ENCODE measurements at places on chromosomes 12 and 14.

GRCh38 chr14:57060276-57060955 is 208.3 kb downstream of the EXOC5 start:
- no peak for DNase-seq

DNA sequence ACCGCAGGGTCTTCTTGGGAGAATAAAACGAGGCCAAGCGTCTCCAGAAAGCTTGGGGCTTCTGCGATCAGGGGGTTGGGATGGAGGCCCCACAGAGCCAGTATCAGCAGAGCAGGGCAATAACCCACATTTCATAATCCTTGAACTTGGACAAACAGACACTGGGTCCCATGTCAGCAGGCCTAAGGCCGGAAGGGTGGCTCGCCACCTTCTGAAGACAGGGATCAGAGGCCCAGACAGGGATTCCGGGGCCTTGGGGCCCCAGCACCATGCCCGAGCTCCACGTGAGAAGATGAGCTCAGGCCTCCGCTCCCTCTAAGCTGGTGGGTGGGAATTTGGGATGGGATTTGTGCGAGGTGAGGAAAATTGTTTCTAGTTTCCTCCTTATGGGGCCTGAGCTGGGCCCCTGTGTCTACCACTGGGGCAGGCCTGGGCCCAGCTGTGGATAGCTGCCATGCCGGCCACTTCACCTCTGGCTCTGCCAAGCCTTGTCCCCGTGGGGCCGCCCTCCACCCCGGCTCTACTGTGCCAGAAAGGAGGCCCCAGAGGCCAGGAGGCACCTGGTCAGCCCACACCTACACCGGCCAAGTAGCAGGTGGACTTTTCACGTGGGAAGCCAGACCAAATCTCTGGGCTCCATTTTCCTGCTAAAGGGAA is 67.2 kb upstream of the DLK1 start:
- no peak for DNase-seq

DNA sequence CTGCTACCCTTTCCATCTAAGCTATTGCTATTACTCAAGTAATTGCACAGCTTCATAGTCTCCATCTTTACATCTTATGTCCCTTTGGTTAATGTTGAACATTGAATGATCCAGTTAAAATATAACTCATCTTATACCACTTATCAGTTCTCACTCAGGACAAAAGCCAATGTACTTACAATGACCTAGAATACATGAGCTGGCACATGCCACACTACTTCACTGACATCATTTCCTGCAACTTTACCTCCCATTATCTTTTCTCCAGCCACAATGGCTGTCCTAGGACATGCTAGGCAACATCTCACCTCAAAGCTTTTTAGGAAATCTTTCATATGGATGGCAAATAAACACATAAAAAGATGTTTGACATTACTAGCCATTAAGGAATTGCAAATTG is 309.2 kb downstream of the FOXG1 start:
- no peak for DNase-seq

- no peak for DNase-seq
Measured at GRCh38 chr12:86666316-86666715, 410.1 kb upstream of the MGAT4C start.

GRCh38 chr12:12877781-12878455 is 13.4 kb upstream of the GPRC5A start:
- DNase-seq: no peak

GRCh38 chr14:88129306-88130056 is 124.5 kb downstream of the GPR65 start:
- peak; percentile 17 for DNase-seq

DNA sequence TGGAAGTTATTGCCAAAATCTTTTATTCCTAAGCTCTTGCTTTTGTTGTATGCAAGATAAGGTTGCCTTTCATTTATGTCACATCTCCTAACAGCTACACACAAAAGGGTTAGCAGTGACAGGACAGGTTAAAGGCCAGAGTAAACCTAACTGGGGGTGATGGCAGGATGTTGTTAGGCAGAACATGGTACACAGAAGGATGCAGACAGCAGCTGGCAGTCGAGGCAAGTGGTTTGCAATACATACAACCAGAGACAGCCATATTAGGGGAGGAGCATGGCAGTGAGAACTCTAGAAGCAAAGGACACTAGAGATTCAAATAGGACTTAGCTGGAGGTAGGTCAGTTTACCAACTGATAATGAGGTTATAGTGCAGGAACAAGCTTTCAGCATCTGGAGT is 2.7 kb upstream of the ABCD2 start:
- no peak for DNase-seq

GRCh38 chr14:24422694-24423601 is 6.5 kb downstream of the CBLN3 start:
- DNase-seq: no peak

GRCh38 chr12:27824126-27824842 is 44.2 kb upstream of the MANSC4 start:
- no peak for DNase-seq

GRCh38 chr12:11601647-11602046 is 47.8 kb upstream of the ETV6 start:
- no peak for DNase-seq

DNA sequence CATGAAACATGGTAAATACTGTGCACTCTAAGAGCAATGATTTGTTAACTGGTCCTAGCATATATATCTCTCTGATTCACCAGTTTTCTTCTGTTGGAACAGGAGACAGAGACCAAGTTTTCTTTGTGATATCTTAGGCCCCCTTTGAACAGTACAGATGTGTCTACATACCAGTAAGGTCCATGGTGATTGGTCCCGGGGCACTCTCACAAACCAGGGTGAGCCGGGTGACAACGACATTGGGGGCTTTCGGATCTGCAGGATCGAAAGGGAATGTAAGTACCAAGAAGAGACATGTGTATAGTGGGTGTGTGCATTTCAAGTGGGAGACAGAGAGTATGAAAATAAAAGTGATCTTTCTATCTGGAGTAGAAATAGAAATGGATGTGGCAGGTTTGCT is 11.3 kb upstream of the ERP27 start:
- no peak for DNase-seq

DNA sequence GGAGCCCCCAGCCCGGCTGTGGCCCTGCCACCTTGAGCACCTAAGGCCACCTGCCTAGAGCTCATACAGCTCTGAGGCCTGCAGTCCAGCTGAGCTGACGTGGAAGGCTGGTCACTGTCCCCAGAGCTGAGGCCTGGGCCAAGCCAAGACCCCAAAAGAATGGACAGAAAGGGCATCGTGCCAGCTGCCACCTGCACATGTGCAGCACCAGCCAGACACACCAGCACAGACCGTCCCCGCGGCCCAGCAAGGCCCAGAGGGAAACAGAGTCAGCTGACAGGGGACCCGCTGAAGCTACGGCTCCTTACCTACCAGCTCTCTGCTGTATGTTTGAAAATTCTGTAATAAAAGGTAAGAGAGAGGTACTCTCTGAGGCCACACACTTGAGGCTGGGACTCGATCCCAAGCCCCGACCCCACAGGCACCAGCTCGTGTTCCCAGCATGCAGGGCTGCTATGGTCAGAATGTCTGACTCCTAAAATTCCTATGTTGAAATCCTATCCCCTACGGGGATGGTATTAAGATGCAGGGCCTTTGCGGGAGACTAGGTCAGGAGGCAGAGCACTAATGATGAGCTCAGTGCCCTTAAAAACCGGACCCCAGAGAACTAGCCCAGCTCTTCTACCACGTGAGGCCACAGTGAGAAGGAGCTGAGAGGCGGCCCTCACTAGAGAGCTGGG is 25.4 kb downstream of the BRF1 start:
- no peak for DNase-seq

- no peak for DNase-seq
Measured at GRCh38 chr12:74963867-74964331, 245.7 kb downstream of the KCNC2 start.
